ENCODE measurements at places on chromosomes 5 and 9.

GRCh38 chr5:107293541-107294210 is 377.1 kb downstream of the EFNA5 start:
- DNase-seq = no peak

DNA sequence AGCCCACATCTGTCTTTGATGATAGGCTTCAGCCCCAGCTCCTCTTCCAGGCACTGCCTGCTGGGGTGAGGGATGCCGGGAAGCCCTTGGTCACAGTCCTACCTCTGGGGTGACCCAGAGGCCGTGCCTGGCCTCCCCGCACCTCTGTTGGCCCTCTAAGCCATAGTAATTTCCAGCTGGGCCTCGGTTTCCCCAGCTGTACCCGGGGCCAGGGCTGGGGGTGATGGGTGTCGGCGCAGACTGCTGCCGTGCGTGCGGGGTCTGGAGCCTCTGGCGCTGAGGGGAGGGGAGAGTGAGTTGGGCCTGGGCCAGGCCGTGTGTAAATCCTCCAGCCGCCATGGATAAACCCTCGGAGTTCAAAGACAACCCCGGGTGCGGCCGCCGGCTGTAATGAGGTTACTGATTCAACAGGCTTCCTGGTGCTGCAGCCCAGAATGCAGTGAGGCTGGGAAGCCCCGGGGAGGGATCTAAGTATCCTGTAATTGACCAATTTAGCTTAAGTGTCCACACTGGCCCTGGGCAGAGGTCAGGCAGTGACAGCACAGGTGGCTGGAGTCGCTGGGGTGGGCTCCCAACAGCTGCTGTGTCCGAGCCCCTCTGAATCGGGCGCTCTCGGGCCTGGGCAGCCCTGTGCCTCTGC is 7.1 kb downstream of the RXRA start:
- DNase-seq = no peak

GRCh38 chr9:26399556-26399955 is 493.0 kb downstream of the CAAP1 start:
- no peak for DNase-seq

- DNase-seq = no peak
Observed at GRCh38 chr9:2741441-2742158, 24.3 kb downstream of the KCNV2 start.

DNA sequence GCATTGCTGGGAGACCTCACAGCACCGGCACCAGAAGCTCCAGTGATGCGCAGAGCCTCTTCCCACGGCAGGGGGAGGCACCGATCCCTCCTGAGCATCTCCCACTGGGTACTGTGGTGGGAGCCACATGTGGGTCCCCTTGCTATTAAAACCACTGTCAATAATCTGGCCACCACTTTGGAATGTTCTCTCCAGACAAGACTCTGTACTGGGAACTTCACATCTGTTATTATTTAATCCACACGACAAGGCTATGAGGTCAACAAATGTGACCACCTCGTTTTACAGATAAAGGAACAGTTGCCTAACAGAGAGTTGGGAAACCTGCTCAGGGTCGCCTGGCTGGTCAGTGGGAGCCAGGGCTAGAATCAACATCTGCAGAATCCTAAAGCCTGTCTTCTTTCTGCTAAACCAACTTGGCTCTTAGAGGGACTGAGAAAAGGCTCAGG is 72.7 kb downstream of the EPB41L4B start:
- no peak for DNase-seq

- no peak for DNase-seq
Observed at GRCh38 chr5:128376577-128376976, 161.5 kb downstream of the FBN2 start.

GRCh38 chr9:37710046-37710445 is 43.6 kb upstream of the TRMT10B start:
- no peak for DNase-seq

GRCh38 chr5:145130996-145131395 is 704.1 kb downstream of the PRELID2 start:
- no peak for DNase-seq

DNA sequence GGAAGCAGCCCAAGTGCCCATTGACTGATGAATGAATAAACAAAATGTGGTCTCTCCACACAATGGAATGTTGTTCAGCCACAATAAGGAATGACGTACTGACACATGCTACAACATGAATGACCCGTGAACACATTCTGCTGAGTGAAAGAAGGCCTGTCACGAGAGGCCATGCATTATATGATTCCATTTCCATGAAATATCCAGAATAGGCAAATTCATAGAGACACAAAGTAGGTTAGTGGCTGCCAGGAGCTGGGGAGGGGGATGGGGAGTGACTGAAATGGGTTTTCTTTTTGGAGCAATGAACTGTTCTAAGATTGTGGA is 41.4 kb downstream of the BICD2 start:
- DNase-seq = no peak

DNA sequence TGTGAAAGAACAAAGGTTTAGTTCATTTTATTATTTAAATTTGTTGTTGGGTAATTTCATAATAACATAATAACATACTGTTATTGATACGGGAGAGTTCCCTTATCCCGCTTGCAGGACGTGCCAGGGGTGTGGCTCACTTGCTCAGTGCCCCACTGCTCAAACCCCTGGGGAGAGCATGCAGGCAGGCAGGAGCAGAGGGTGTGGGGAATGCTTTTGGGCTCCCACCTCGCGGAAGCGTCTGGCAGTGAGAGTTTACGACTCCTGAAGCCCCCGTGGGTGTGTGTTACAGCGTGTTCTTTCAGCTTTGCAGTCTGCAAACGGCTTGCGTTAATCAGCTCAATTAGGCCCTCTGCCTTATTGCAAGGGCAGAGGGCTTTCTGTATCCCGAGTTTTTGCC is 675.9 kb downstream of the SEMA5A start:
- DNase-seq = no peak

- no peak for DNase-seq
Observed at GRCh38 chr5:172284611-172284980, 1.0 kb upstream of the UBTD2 start.

All from skeletal muscle cell (primary cell).